ENCODE measurements at places on chromosomes 16 and 17.
A peak's percentile ranks its signal among the peaks of the same experiment; 100 is the strongest.

GRCh38 chr17:66002063-66002585 lies 189.8 kb downstream of the CEP112 start:
- DNase-seq = no peak

DNA sequence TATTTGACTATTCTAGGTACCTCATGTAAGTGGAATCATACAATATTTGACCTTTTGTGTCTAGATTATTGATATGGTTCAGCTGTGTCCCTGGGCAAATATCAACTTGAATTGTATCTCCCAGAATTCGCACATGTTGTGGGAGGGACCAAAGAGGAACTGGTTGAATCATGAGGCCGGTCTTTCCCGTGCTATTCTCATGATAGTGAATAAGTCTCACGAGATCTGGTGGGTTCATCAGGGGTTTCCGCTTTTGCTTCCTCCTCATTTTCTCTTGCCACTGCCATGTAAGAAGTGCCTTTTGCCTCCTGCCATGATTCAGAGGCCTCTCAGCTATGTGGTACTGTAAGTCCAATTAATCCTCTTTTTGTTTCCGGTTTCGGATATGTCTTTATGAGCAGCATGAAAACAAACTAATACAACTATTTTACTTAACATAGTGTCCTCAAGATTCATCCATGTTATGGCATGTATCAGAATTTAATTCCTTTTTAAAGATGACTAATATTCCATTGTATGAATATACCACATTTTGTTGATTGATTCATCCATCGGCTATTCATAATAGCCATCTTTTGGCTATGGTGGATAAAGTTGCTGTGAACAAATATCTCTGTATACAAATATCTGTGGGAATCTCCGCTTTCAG lies 129.1 kb downstream of the FTO start:
- no peak for DNase-seq

DNA sequence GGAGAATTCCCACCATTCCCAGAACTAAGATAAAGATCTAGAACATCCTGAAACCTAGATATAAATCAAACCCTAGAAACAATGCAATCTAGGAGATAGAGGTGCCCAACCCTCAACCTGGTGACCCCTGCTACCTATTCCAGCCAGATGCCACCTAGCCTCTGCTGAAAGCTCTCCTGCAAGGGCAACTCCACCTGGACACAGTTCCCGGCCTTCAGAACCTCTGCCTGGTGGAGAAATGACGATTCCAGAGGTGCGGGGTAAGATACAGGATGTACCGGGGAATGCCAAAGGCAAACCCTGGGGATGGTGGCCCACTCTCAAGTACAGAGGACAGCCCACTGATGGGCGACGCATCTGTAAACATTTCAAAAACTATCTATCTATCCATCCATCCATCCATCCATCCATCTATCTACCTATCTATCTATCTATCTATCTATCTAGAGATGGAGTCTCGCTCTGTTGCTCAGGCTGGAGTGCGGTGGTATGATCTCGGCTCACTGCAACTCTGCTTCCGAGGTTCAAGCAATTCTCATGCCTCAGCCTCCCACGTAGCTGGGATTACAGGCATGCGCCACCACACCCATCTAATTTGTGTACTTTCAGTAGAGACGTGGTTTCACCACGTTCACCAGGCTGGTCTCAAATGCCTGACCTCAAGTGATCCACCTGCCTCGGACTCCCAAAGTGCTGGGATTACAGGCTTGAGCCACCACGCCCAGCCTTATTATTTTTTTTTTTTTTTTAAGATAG lies 19.0 kb downstream of the MEAK7 start:
- peak; percentile 40 for DNase-seq

- no peak for DNase-seq
Measured at GRCh38 chr16:55892821-55893220, 17.6 kb upstream of the CES5A start.

DNA sequence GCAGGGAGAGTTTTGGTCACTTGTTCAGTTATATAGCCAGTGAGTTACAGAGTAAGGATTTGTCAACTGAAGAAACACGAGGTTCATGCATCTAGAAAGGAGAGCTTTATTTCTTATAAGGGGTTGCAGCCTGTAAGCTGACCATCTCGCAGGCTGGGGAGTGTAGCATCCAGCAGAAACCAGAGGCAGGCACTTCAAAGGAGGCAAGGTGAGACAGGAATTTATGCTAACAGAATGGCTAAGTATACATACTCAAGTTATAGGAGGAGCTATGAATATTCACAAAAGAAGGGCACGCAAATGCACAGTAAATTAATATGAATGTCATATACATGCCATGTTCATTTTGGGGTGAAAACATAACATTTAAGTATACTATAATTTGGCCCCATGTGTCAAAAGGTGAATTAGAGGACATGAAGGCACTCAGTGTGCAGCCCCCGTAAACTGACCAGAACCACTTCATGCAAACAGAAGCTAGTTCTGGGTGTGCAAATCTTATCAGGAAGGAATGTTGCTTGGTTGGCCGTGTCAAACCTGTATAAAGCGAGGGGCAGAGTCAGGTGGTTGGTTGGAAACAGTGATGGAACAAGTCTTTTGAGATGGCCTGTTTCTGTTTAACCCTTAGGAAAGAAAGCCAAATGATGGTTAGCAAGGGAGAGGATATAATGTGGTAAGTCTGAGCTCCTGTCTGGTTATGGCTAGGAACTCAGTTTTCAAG lies 97.0 kb downstream of the GRIN2A start:
- DNase-seq = no peak

All from activated CD8-positive, alpha-beta memory T cell treated with anti-CD3 and anti-CD28 coated beads, Interleukin-2, amount 50 U/mL, for 48 hours (primary cell).